Activated CD8-positive, alpha-beta T cell treated with anti-CD3 and anti-CD28 coated beads for 36 hours (primary cell): ENCODE measurements at places on chromosomes 7 and 10. TPM values are rescaled to one million over a fixed set of nuclear protein-coding genes. Genes with fewer than 3 reads are reported as not detected.
A peak's percentile ranks its signal among the peaks of the same experiment; 100 is the strongest.

DNA sequence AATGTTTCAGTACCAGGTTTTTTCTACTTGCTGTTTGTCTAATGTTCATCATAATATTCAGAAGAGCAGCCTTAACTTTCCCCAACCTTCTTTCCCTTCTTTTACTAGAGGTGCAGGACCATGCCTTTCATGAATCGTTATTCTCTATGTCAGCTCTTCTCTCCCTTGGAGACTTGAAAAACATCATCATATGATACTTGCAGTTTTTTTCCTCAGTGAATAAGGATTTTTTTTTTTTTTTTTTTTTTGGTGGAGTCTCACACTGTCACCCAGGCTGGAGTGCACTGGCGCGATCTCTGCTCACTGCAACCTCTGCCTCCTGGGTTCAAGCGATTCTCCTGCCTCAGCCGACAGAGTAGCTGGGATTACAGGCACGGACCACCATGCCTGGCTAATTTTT is 30.1 kb downstream of the SMNDC1 start:
- H3K27ac ChIP-seq = no peak overlapping the region
- H3K36me3 ChIP-seq = no peaks in the 10 kb centered on the region
- no peaks in the 10 kb centered on the region for H3K27me3 ChIP-seq
- no peak for DNase-seq

DNA sequence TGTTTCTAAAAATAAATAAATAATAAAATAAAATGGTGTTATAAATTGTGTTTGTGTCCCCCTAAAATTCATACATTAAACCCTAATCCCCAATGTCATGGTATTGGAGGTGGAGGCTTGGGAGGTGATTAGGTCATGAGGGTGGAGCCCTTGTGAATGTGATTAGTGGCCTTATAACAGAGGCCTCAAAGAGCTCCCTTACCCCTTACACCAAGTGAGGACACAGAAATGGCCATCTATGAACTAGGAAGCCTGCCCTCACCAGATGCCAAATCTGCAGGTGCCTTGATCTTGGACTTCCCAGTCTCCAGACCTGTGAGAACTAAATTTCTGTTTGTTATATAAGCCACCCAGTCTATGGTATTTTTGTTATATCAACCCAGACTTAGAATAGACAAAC is 738.7 kb downstream of the PARD3 start:
- no peaks in the 10 kb centered on the region for H3K4me1 ChIP-seq
- H3K27ac ChIP-seq = no peak overlapping the region
- no peak for DNase-seq
- no peaks in the 10 kb centered on the region for H3K27me3 ChIP-seq
- no peaks in the 10 kb centered on the region for H3K36me3 ChIP-seq

DNA sequence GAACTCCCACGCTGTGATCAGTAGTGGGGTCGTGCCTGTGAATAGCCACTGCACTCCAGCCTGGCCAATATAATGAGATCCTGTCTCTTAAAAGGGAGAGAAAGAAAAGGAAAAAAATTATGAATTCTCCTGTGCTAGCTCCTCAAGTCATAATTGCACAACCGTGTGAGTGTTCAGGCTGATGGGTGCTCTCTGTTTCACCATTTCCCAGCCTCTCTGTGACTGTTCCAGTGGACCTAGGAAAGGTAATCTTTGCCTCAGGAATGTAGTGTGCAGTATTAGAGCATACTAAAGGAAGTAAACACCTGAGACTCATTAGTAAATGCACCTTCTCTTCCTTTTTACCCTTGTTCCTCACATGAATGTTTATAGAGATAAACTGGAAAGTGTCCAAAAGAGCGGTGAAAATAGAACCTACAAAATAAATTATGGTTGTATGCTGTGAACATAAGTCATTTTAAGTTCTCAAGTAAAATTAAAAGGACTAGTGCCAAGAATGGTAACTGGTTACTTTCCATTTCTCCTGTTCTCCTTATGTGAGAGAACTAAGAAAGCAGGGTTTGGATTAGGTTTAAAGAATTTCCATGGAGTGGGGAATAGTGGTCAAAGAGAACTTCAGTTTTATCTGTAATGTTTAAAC is 42.7 kb downstream of the INPP5F start:
- H3K27ac ChIP-seq = no peak overlapping the region
- peaks cover 13% of the 10 kb centered on the region for H3K36me3 ChIP-seq
- DNase-seq = no peak
- peaks cover 12% of the 10 kb centered on the region for H3K4me1 ChIP-seq
- no peak overlapping the region for H3K4me3 ChIP-seq

DNA sequence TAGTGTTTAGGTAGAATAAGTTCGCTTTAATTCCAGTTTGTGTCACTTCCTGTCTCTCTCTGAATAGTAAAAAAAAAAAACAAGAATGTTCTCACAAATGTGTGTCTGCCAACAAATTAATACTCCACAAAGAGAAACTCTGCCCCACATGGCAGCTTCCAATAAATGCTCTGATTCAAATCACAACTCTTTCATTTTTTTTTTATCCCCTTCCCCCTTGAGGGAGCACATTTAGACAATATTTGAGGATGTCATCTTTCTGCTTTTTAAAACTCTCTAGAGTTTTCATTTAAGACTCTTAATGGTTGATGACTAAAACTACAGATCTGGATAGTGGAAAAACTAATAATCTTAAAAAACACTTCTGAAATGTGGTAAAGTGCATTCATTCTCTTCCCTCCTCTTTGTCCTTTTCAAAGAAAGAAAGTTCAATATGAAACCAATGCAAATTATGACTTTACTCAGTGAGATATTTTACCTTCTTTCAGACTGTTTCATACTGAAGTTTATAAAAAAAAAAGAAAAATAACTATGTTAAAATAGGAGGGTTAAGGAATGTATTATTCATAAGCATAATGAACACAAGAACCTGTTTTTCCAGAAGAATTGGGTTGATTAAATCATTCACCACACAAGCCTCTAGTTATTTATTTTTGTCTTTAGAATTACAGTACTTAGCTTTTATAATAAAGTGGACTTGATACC is 42.3 kb downstream of the ARID5B start:
- peaks cover 64% of the 10 kb centered on the region for H3K4me1 ChIP-seq
- H3K27ac ChIP-seq = peak overlapping the region; percentile 98
- DNase-seq = peak; percentile 58
- H3K36me3 ChIP-seq = peaks cover 69% of the 10 kb centered on the region
- H3K27me3 ChIP-seq = no peaks in the 10 kb centered on the region

DNA sequence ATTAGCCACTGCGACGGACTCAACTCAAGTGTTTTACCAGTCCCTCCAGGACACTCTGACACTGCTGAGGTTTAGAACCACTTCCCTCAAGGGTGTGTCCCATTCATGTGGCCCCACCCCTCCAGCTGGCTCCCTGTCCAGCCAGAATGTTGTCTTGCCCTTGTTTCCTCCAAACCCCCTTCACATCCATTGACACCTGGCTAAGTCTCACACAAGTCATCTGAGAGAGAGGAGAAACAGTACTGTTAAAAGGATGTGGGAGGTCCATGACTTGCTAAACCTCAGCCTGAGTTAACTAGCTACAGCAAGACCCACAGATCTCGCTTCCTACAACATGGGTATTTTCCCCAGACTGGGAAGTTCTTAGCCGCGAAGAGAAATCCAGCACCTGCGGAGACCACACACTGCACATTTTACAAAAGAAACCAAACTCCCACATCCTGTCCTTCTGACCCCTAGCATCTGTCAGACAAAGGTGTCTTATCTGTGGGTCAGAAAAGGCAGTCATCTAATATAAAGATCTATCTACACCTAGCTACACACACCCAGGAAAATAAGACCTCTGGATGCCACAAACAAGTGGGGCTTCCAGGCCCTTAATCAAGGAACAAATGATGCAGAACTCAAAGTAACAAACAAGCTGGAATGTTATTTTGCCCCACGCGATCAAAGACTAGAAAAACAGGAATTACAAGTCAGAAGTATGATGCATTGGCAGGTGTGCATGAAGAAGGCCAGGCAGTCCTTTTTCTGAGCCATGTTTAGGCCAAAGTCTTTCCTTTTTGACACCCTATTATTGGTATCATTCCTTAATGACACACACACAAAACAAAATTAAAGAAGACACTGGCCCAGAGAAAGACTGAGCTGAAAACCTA is 13.9 kb downstream of the OSBPL3 start:
- peaks cover 11% of the 10 kb centered on the region for H3K36me3 ChIP-seq
- peak; percentile 68 for DNase-seq
- peak overlapping the region; percentile 6 for H3K4me3 ChIP-seq
- peak overlapping the region; percentile 48 for H3K27ac ChIP-seq
- H3K4me1 ChIP-seq = peaks cover 77% of the 10 kb centered on the region

GRCh38 chr10:70381471-70382421 is 679 bp downstream of the LRRC20 start:
- peaks cover 3% of the 10 kb centered on the region for H3K4me1 ChIP-seq
- peak; percentile 51 for DNase-seq
- H3K27me3 ChIP-seq = no peaks in the 10 kb centered on the region
- peaks cover 5% of the 10 kb centered on the region for H3K36me3 ChIP-seq

GRCh38 chr7:26081638-26082037 is 70.4 kb upstream of the NFE2L3 start:
- H3K27ac ChIP-seq = no peak overlapping the region
- peaks cover 6% of the 10 kb centered on the region for H3K4me1 ChIP-seq
- no peak for DNase-seq
- H3K4me3 ChIP-seq = no peak overlapping the region
- H3K36me3 ChIP-seq = no peaks in the 10 kb centered on the region

DNA sequence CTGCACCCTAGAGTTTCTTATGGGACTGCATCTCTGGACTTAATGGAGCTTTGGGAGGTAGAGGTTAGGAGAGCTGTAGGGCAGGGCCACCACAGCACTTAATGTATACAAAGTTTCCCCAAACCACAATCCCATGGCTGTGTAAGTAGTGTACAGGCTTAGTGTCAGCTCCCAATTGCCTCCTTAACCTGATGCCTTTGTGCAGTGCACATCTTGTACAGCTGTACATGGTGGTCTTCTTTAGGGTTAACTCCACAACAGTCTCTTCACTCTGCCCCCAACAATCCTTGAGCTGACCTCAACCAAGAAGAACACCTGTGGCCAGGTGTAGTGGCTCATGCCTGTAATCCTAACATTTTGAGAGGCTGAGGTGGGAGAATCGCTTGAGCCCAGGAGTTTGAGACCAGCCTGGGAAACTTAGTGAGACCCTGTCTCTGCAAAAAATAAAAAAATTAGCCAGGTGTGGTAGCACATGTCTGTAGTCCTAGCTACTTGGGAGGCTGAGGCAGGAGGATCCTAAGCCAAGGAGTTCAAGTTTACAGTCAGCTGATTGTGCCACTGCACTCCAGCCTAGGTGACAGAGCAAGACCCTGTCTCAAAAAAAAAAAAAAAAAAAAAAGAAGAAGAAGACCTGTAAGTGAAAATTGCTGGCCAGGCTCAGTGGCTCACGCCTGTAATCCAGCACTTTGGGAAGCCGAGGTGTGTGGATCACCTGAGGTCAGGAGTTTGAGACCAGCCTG is 6.8 kb downstream of the PLAU start:
- H3K4me3 ChIP-seq = no peak overlapping the region
- no peak for DNase-seq
- no peaks in the 10 kb centered on the region for H3K36me3 ChIP-seq

GRCh38 chr7:86212976-86213375 is 430.7 kb upstream of the GRM3 start:
- H3K36me3 ChIP-seq = no peaks in the 10 kb centered on the region
- DNase-seq = no peak
- no peaks in the 10 kb centered on the region for H3K27me3 ChIP-seq
- H3K4me3 ChIP-seq = no peak overlapping the region
- no peak overlapping the region for H3K27ac ChIP-seq
- no peaks in the 10 kb centered on the region for H3K4me1 ChIP-seq

GRCh38 chr10:33665501-33665900 is 331.0 kb upstream of the NRP1 start:
- no peaks in the 10 kb centered on the region for H3K36me3 ChIP-seq
- no peak overlapping the region for H3K27ac ChIP-seq
- peaks cover 9% of the 10 kb centered on the region for H3K27me3 ChIP-seq
- H3K4me3 ChIP-seq = no peak overlapping the region

DNA sequence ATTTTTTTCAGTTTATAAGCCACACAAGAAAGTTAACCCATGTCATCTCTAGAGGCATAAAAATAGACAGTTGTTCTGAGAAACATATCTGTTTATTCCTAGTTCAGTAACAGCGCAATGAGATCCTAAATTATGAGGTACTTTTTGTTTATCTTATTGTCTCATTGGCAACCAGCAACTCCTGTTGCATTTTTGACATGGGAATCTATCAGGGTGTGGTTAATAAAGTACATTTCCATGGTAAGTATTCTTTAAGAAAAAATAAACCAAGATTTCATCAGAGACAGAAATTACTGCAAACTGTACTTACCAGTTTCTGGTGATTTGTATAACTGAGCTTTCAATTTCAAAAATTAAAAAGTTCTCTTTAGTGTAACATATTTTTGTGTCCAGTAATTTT is 9.0 kb downstream of the FAS start:
- peaks cover 75% of the 10 kb centered on the region for H3K4me1 ChIP-seq
- peaks cover 23% of the 10 kb centered on the region for H3K36me3 ChIP-seq
- peak overlapping the region; percentile 40 for H3K4me3 ChIP-seq
- H3K27me3 ChIP-seq = no peaks in the 10 kb centered on the region
- no peak for DNase-seq

GRCh38 chr10:580778-581177 is 108.7 kb downstream of the DIP2C start:
- H3K4me3 ChIP-seq = no peak overlapping the region
- no peaks in the 10 kb centered on the region for H3K36me3 ChIP-seq
- no peak for DNase-seq

DNA sequence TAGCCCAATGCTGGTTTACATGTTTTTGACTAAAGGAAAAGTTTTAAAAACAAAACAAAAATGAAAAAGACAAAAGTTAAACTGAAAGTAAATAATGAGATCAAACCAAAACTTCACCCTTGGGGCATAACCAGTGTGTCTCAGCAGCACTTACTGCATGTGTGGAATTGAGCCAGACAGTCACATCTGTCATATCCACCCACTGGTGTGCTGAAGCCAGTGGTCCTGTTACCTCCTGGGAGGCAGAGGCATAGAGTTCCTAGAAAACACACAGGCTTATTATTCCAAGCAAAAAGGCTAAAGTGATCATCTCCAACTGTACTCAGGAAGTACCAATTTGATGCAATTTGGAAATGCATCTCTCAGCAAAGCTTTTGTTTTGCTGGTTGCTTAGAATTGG is 40.4 kb downstream of the ASAH2 start:
- DNase-seq = no peak
- peaks cover 10% of the 10 kb centered on the region for H3K27me3 ChIP-seq
- H3K4me3 ChIP-seq = no peak overlapping the region
- peaks cover 3% of the 10 kb centered on the region for H3K4me1 ChIP-seq

DNA sequence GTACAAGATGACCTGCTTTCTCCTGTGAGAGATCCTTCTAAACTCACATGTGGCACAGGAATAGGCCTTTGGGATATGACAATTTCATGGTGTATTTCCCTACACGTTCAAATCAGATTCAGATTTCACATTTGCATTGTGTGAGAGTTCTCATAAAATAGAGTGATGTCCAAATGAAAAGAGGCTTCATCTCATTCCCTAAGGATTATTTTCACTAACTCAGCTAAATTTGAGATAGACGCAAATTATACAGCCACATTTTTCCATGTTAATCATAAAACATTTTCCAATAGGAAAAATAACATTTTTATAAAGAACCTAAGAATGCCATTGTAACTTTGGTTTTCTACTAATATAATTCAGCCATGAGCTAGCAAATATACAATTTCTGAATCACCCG is 35.5 kb upstream of the PARD3 start:
- H3K4me1 ChIP-seq = no peaks in the 10 kb centered on the region
- no peaks in the 10 kb centered on the region for H3K27me3 ChIP-seq
- no peak for DNase-seq
- H3K4me3 ChIP-seq = no peak overlapping the region
- no peak overlapping the region for H3K27ac ChIP-seq

Gene FGF8
- 0.38 TPM for total RNA-seq

Gene C10orf67
- total RNA-seq = 0.32 TPM

Gene GGCT
- total RNA-seq = 78.6 TPM

Gene RGS10
- 220 TPM for total RNA-seq
